Activated CD4-positive, alpha-beta T cell treated with anti-CD3 and anti-CD28 coated beads for 36 hours (primary cell): ENCODE measurements at places on chromosomes 5 and 9. TPM values are rescaled to one million over a fixed set of nuclear protein-coding genes. Genes with fewer than 3 reads are reported as not detected.

SPAG8 gene
- 0.85 TPM for total RNA-seq

FUBP3 gene
- total RNA-seq: 36.4 TPM

LECT2 gene
- not detected for total RNA-seq

NMUR2 gene
- total RNA-seq: not detected

EGR1 gene
- total RNA-seq: 45.3 TPM

CCDC192 gene
- total RNA-seq: not detected

FBLL1 gene
- total RNA-seq: not detected

SLC28A3 gene
- 1.3 TPM for total RNA-seq

PROB1 gene
- total RNA-seq: 3.2 TPM

- no peak overlapping the region for H3K4me3 ChIP-seq
- DNase-seq: no peak
- H3K27me3 ChIP-seq: peaks cover 6% of the 10 kb centered on the region
- H3K36me3 ChIP-seq: no peaks in the 10 kb centered on the region
Observed at GRCh38 chr9:95791286-95791685, 84.2 kb upstream of the ERCC6L2 start.

DNA sequence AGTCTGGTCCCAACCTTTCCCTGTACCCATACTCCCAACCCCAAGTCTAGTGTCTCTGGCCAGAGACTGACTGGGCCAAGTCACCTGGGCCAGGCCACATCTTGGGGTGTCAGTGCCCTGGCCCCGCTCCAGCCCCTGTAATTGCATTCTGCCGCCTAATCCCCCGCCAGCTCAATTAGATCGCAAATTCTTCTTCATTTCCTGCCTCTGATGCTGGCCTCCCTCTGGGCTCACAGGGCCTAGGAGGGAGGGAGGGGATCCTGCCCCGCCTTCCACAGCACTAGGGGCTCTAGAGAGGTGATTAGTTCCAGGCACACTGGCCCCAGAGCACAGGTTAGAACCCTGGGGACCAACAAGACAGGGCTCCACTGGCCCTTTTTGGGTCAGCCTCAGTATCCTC, 5.5 kb downstream of the CXXC5 start:
- DNase-seq: no peak
- no peak overlapping the region for H3K27ac ChIP-seq
- no peak overlapping the region for H3K4me3 ChIP-seq
- H3K4me1 ChIP-seq: peaks cover 30% of the 10 kb centered on the region

- peaks cover 17% of the 10 kb centered on the region for H3K4me1 ChIP-seq
- DNase-seq: peak; percentile 78
- H3K27me3 ChIP-seq: no peaks in the 10 kb centered on the region
Observed at GRCh38 chr5:90940227-90940995, 381.8 kb downstream of the ADGRV1 start.

GRCh38 chr5:145450286-145450885, 384.8 kb downstream of the PRELID2 start:
- no peak for DNase-seq
- H3K4me3 ChIP-seq: no peak overlapping the region
- no peaks in the 10 kb centered on the region for H3K27me3 ChIP-seq
- no peak overlapping the region for H3K27ac ChIP-seq
- H3K4me1 ChIP-seq: no peaks in the 10 kb centered on the region

- no peaks in the 10 kb centered on the region for H3K4me1 ChIP-seq
- no peaks in the 10 kb centered on the region for H3K27me3 ChIP-seq
- H3K36me3 ChIP-seq: no peaks in the 10 kb centered on the region
- no peak for DNase-seq
- H3K4me3 ChIP-seq: no peak overlapping the region
Observed at GRCh38 chr5:1204693-1205242, 3.4 kb downstream of the SLC6A19 start.

DNA sequence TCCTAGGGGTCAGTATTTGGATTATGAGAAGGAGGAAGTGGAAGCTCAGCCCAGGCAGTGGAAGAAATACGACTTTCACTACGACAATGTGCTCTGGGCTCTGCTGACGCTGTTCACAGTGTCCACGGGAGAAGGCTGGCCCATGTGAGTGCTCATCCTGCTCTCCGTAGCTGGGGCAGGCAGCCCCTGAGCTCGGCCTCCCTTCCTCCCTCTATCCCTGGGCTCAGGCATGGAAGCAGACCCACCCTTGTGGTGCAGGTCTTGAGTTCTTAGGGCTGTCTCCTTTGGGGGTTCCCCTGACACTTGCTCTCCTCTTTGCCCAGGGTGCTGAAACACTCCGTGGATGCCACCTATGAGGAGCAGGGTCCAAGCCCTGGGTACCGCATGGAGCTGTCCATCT, 180.1 kb downstream of the CACNA1B start:
- H3K4me1 ChIP-seq: no peaks in the 10 kb centered on the region
- H3K36me3 ChIP-seq: no peaks in the 10 kb centered on the region
- H3K27me3 ChIP-seq: peaks cover 4% of the 10 kb centered on the region
- no peak overlapping the region for H3K4me3 ChIP-seq
- no peak overlapping the region for H3K27ac ChIP-seq

DNA sequence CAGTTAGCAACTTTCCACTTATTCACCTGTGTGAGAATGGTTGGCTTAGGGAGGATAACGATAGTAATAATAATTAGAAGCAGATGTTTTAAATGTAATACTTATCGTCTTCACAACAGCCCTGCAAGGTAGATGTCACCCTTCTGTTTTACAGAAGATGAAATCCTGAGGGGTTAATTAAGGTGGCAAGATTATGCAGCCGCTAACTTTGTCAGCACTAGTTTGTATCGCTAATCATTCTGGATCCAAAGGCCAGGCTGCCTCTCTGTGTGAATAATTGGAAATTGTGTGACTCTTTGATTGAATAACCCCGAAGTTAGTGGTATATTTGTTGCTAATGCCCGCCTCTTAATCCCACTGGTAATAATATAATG, 635 bp downstream of the IFT74 start:
- H3K27ac ChIP-seq: peak overlapping the region; percentile 85
- peaks cover 35% of the 10 kb centered on the region for H3K4me1 ChIP-seq
- H3K4me3 ChIP-seq: peak overlapping the region; percentile 88
- H3K36me3 ChIP-seq: no peaks in the 10 kb centered on the region

DNA sequence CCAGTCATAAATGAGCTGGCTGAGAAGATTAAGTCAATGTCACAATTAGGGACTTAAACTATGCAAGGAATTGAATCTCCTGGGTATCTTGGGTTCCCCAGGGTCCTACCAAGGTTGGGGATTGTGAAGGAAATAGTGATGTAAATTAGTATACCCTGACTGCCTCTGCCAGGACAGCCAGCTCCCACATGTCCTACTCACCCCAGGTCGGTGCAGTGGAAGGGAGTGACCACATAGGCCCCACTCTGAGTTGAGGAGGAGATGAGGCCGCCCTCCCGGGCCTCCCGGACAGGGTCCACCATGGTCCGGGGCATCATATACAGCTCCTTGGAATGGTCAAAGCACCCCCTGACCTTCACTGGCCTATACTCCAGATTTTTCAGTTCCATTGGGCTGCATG, 2.7 kb downstream of the SURF1 start:
- H3K36me3 ChIP-seq: peaks cover 55% of the 10 kb centered on the region

DNA sequence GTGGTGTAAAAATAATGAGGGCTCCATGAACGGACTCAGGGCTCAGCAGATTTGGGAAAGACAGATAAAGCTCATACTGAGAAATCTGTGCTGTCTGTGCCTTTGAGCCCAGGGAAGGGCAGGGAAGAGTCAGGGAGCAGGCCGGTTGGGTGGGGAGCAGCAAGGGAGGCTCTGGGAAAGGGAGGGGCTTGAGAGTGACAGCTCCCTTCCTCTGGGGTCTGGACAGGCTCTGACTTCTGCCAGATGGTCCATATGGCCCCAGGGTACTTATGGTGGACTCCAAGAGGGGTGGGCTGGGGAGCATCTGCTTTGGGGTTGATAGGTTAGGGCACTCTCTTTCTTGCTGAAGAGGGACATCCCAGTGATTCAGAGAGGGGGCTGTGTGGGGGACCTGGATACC, 2.1 kb downstream of the NPR2 start:
- DNase-seq: no peak
- no peaks in the 10 kb centered on the region for H3K27me3 ChIP-seq
- peaks cover 15% of the 10 kb centered on the region for H3K4me1 ChIP-seq
- H3K27ac ChIP-seq: no peak overlapping the region
- no peak overlapping the region for H3K4me3 ChIP-seq
